ENCODE measurements at places on chromosomes 6 and 20. TPM values are rescaled to one million over a fixed set of nuclear protein-coding genes. Genes with fewer than 3 reads are reported as not detected.

- DNase-seq = no peak
Observed at GRCh38 chr20:7038029-7038428, 270.5 kb downstream of the BMP2 start.

DNA sequence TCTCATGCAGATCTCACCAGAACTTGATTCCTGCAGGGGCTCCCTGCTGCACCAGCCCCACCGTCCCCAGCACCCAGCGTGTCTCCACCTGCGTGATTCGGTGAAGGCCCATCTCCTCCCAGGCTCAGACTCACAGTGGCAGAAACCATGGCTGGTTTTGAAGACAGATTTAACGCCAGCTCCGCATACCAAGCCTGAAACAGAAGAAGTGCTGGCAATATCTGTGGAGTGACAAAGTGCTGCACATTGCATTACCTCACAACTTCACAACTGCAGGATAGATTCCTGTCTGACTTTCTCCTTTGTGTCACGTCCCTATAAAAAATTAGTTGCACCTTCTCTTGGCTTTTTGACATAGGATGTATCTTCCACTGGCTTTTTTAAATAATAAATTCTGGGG, 120.7 kb downstream of the TTLL2 start:
- no peak for DNase-seq

- DNase-seq = no peak
Observed at GRCh38 chr6:15817100-15817499, 154.3 kb upstream of the DTNBP1 start.

- DNase-seq = no peak
Observed at GRCh38 chr6:133001040-133001565, 186.7 kb downstream of the RPS12 start.

GRCh38 chr6:129890164-129890563, 29.0 kb upstream of the TMEM244 start:
- no peak for DNase-seq

- DNase-seq = no peak
Observed at GRCh38 chr6:69802995-69803394, 6.2 kb upstream of the LMBRD1 start.

DNA sequence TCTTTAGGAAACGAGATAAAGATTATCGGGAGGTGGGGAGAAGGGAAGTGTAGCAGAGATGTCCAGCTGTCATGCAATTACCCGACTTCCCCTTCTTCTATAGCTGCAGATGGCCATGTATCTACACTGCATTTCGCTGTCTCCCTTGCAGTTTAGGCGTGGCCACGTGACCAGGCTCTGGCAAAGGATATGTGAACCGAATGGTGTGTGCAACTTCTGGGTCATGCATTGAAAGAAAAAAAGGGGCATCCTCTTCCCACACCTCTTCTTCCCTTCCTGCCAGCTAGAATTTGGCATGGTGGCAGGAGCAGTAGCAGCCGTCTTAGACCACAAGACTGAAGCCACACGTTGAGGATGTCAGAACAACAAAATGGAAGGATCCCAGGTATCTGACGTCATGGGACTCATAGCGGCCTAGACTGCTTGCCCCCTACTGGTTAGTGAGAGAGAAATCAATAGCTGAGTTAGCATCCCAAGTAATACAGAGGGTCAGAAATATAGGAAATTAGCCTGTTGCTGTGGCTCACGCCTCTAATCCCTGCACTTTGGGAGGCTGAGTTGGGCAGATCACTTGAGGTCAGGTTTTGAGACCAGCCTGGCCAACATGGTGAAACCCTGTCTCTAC, 32.8 kb downstream of the TCF15 start:
- no peak for DNase-seq

Gene DSP
- polyA plus RNA-seq = 88.8 TPM

Gene ADGRF4
- 0.37 TPM for polyA plus RNA-seq

DNA sequence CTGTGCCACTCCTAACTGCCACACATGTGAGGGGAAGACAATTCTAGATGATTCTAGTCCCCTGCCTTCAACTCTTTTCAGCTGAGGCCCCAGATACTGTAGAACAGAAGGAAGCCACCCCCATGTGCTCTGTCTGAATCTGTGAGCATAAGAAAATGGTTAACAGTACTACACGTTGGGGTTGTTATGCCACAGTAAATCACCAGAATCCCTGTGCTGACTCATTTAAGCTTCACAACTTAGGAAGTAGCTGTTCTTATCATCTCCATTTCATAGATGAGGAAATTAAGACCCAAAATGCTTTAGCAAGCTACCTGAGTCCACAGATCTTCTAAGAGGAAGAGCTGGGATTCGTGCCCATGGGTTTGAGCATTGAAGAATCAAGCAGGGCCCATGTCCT, 27.4 kb upstream of the SCRT2 start:
- DNase-seq = no peak

Gene HTR1E
- 0.55 TPM for polyA plus RNA-seq

Gene FNDC11
- 0.81 TPM for polyA plus RNA-seq

- no peak for DNase-seq
Observed at GRCh38 chr6:167578371-167578901, 248.3 kb upstream of the AFDN start.

GRCh38 chr6:89984926-89985750, 90.9 kb downstream of the GJA10 start:
- peak; percentile 60 for DNase-seq

Gene IL17F
- polyA plus RNA-seq = 0.40 TPM

DNA sequence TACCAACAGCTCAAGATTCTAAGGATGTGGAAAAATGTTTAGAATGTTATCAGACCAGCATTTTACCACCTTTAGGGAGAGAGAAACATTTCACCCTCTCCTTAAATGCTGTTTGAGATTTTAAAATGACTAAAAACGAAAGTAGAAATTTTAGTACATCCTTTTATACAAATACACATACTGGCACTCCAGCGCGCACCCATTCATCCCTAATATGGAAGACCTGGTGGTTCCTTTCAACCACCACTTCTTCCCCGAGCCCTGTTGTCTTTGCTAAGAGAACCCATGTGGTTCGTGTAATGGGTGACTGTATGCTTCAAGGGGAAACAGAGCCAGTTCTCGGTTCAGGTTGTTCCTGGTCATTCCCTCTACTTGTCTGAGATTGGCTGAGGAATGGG, 21.3 kb downstream of the SPATA2 start:
- no peak for DNase-seq

DNA sequence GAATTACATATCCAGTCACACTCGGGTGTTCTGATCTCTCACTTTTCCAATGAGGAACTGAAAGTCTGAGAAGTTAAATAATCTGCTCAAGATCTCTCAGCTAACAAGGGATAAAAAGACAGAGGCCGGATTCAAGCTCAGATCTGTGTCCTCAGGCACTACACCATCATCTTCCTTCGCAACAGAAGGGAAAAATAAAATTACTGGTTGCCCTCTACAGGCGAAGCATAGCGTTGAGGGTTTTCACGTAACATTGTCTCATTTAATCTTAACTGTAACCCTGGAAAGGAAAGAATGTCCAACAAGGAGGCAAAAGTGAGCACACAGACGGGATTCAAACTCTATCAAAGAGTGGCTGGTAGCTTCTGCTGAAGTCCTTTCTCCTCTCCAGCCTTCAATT, 67.8 kb upstream of the ANKEF1 start:
- no peak for DNase-seq

Gene GHRH
- polyA plus RNA-seq = not detected

DNA sequence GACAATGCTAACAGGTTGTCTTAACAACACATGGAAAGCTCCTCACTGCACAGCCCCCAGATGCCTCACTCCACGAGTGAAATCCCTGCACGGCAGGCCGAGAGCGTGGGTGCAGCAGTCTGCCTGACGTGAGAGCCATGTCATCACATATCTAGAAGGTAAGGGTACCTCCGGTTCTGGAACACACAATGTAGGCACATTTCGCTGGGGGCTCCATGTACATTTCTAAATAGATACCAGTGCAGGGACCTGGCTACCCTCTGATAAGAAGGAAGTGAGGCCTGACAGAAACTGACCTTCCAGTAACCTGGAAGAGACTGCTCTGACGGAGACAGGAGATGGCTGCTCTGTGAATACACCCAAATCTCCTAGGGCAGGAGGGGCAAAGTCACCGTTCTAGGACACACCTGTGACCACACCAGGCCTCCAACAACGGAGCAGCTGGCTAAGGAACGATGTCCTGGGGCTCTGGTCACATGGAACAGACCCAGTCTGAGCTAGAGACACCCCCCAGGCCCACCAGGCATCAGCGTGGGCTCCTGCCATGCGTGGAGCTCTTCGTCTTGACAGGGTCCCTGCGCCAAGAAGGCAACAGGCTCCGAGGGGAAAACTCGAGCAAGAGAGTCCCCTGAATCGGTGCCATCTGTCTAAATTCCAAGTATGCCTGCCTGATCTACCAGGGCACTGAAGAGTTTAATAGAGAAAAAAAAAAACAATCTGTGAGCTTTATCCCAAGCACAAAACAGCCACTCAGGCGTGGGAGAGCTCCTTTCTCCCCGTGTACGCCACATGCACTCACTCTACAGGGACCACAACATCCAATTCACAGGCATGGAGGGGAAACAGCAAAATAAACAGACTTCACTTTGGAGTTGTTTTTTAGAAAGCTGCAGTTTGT, 27.5 kb downstream of the RNASET2 start:
- no peak for DNase-seq

- no peak for DNase-seq
Observed at GRCh38 chr6:113924312-113924723, 46.6 kb downstream of the HDAC2 start.

DNA sequence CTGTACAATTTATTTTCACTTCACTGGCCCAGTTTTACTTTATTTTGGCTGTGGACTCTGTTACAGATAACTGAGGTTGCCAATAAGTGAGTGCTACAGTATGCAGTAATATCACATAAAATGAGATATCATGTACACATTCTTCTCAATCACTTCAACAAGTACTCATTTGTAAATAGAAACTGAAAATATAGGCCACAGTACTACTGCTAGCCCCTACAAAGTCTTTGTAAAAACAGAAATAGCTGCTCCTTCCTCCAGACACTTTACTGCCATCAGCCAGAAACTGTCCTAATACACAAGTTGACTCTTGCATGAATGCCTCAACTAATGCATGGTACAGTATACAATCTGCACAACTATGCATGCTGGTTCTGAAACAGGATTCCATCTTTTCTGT, 9.2 kb downstream of the DTNBP1 start:
- DNase-seq = no peak
